ENCODE measurements at places on chromosomes 12 and 14.

- no peak for DNase-seq
Observed at GRCh38 chr12:11954181-11954580, 116.6 kb upstream of the BCL2L14 start.

- no peak for DNase-seq
Observed at GRCh38 chr12:60174476-60174875, 578.6 kb downstream of the SLC16A7 start.

DNA sequence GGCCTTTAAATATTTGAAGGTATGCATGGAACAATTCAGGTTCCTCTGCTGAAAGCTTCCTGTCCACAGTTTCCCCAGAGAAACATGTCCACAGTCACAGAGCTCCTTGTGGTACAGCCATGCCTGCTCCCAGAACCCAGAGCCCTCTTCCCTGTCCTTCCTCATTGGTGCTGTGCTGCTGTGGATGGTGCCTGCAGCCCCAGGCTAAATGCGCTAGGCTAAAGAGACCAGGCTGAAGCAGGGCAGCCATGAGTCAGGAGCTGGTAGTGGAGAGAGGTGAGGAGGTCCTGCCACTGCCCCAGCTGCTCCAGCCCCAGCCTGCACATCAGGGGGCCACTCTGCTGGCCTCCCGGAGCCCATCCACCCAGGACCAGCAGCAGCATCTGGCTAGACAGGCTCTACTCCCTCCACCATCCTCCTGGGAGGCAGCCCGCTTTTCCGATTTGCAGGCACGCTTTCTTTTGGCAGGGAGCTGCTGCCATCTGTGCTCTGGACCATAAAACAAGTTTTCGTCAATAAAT lies 65.4 kb upstream of the DDX11 start:
- no peak for DNase-seq

GRCh38 chr14:38592764-38593442 lies 337.0 kb upstream of the CLEC14A start:
- no peak for DNase-seq

DNA sequence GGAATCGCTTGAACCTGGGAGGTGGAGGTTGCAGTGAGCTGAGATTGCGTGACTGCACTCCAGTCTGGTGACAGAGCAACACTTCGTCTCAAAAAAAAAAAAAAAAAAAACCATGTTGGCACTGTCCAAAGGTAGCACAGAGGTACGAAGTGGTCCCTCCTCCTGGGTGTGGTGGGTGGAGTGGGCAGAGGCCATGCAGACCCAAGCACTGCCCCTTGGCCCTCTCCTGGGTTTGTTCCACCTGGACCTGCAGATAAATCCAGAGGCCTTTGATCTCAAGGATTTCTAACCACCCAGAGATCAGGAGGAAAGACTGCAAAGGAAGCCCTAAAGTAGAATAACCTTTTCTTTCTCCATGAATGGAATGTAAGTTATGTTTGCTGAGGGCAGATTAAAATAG lies 8.7 kb upstream of the GALNT6 start:
- DNase-seq: no peak

- DNase-seq: no peak
Observed at GRCh38 chr14:59336098-59336497, 129.1 kb downstream of the GPR135 start.

GRCh38 chr14:69317780-69318179 lies 57.8 kb downstream of the GALNT16 start:
- no peak for DNase-seq

DNA sequence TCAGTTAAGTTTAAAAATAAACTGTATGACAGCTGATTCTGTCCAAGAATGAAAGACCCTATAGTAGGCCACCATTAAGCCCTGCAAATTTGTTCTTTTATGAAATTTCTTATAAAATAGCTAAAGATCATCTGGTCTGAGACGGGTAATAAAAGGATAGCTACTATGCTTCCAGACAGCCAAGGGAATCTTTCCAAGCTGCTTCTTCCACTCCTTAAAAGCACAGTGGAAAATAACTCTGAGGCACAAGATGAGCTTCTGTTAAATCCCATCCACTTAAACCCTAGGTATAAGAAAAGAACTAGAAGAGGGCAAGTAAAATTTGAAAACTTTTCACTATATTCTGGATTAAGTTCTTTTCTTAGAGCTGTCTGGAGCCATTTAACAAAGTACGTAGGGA lies 194.3 kb downstream of the CAPZA3 start:
- DNase-seq: no peak

Measured in activated CD4-positive, alpha-beta T cell treated with anti-CD3 and anti-CD28 coated beads, Interleukin-2, amount 50 U/mL, for 4 hours (primary cell).